Activated T-helper 1 cell treated with Interleukin-2 at 50 U/mL for 16 hours (primary cell): ENCODE measurements at places on chromosomes 1 and 21.

GRCh38 chr1:51749151-51749550 lies 129.4 kb downstream of the NRDC start:
- no peak for DNase-seq

DNA sequence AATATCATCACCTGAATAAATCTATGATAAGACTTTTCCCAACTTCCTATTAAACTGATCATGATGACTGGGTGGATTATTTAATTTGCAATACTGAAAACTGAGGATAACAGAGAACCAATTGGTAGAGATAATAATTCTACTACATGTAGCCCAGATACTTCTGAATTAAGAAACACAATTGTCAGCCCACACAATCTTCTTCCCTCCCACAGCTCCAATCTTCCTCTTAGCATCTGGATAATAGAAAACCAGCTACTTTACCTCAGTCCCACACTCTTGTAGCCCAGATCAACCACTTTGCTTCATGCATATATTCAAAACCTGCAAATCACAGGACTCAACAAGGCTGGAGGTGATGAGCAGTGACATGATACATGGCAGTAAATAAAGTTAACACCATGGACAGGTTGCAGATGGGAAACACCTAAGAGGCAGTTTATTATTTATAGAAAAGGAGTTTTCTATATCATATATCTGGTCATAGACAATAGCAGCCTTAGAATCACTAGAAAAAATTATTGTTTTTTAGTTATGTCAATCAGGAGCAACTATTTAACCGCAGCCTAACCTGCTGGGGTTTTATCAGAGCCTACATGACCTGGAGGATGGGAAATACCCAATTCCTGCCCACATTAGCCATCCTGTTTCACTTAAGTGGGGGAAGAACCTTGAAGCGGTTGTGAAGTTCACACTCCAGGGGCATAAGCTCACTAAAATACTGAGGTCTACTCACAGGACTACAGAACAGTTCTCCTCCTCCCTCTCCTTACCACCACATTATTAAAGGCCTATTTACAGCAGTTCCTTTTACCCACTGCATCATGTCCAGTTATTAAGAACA lies 16.7 kb downstream of the FRRS1 start:
- DNase-seq: no peak

DNA sequence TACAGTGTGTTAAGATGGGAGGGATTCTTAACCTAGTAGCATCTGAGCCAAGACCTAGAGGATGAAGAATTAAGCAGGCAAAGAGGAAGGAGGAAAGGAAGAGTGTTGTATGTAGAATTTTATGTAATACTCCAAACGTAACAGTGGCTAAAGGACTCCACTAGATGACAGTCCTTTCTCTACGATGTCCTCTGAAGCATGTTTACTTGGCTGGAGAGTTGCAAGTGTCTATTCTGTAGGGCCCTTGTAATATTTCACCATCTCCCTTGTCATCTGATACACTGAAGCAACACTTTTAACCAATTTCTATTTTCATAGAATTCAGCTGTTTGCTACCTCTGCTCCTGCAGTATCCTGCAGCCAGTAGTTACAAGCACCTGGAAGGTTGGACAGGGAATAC lies 2.2 kb upstream of the YBX1 start:
- DNase-seq: no peak

DNA sequence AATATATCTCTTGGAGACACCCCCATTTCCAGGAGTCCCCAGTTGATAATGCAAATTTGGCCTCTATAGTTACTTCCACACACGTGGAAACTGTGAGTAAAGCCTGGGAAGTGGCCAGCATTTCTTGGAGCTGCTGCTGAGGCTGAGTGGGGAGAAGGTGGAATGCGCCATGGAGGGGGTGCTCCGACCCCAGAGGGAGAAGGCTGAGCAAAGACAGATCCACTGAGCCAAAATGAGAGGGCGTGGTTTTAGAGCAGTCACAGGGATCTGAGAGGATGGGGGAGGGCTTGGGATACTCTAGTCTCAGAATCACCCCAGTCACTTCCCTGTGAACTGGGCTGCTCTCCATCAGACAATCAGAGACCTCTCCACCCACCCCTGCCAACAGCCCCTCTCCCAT lies 38.7 kb downstream of the TRIM62 start:
- no peak for DNase-seq

DNA sequence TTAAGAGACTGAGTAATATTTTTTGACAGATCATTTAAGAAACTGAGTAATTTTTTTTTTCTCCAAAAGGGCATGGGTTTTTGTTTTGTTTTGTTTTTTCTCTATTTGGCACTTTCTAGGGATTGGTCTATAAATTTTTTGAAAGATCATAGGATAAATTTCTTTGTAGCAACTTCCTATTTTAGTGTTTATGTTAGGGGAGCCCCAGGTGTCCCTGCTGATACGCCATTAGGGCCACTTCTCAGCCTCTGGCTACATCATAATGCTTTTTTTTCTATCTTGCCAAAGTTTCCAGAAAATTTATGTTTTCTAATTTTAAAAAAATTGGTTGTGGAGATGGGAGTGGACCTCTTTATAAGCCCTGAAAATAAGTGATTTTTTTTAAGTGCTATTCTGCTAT lies 2.6 kb downstream of the GABPA start:
- no peak for DNase-seq

GRCh38 chr21:35868005-35868868 lies 192.1 kb downstream of the SETD4 start:
- DNase-seq: no peak

GRCh38 chr1:23441446-23442148 lies 17.0 kb upstream of the TCEA3 start:
- DNase-seq: no peak

- no peak for DNase-seq
Observed at GRCh38 chr1:15027515-15027986, 126.0 kb upstream of the TMEM51 start.

DNA sequence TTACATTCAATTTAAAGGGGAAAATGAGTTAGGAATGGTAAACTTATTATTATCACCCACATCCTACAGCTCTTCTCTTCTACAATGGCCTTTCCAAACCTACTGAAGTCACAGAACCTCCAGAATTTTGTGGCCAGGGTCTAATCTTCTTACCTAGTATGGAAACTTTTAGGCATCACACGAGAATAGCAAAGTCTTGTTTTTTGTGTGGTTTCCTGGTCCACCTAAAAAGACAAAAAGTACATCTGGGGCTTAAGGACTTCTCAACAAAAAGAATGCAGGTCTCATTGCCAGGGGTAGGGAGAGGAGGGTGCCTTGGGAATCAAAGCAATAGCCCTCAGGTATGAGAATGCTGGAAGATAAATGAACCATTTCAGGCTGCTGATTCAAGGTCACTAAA lies 345.3 kb downstream of the LMX1A start:
- no peak for DNase-seq

- no peak for DNase-seq
Observed at GRCh38 chr1:55015123-55015522, 16.4 kb downstream of the BSND start.

- DNase-seq: no peak
Observed at GRCh38 chr1:7110321-7110720, 325.1 kb downstream of the CAMTA1 start.

GRCh38 chr1:175978926-175979325 lies 228.2 kb downstream of the COP1 start:
- no peak for DNase-seq

DNA sequence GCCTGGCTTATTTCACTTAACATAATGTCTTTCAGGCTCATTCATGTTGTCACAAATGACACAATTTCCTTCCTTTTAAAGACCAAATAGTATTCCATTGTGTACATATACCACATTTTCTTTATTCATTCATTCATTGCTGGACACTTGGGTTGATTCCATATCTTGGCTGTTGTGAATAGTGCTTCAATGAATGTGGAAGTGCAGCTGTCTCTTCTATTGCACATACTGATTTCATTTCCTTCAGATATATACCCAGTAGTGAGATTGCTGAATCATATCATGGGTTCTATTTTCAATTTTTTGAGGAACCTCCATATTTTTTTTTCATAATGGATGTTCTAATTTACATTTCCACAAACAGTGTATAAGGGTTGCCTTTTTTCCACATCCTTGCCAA lies 38.6 kb upstream of the WLS start:
- no peak for DNase-seq

GRCh38 chr1:65259816-65260215 lies 49.5 kb upstream of the DNAJC6 start:
- no peak for DNase-seq

- DNase-seq: no peak
Observed at GRCh38 chr1:31111290-31111951, 45.9 kb upstream of the PUM1 start.

- no peak for DNase-seq
Observed at GRCh38 chr1:38055398-38055797, 8.8 kb upstream of the POU3F1 start.

DNA sequence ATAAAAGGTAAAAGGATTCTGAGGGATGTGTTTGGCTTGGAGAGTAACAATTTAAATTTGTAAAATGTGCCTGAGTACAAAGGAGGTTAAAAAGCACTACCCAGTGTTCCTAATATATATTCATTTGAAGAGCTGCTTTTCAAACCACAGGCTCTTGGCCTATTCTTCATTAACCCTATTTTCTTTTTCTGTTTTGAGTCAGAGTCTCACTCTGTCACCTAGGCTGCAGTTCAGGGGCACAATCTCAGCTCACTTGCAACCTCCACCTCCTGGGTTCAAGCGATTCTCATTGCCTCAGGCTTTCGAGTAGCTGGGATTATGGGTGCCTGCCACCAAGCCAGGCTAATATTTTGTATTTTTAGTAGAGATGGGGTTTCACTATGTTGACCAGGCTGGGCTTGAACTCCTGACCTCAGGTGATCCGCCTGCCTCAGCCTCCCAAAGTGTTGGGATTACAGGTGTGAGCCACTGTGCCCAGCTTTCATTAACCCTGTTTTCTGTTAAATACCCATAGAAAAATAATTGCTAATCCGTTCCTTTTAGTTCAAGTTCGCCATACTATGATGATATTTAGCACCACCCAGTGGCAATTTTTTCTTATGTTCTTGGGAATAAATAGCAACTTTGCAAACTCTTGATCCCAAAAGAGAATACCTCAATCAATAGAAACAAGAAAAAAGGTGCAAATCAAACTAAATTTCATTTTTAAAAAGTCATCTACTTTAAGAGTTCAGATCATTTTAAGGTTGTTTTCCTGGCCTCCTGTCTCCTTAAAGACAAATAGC lies 30.5 kb downstream of the ZBTB8OS start:
- DNase-seq: no peak

DNA sequence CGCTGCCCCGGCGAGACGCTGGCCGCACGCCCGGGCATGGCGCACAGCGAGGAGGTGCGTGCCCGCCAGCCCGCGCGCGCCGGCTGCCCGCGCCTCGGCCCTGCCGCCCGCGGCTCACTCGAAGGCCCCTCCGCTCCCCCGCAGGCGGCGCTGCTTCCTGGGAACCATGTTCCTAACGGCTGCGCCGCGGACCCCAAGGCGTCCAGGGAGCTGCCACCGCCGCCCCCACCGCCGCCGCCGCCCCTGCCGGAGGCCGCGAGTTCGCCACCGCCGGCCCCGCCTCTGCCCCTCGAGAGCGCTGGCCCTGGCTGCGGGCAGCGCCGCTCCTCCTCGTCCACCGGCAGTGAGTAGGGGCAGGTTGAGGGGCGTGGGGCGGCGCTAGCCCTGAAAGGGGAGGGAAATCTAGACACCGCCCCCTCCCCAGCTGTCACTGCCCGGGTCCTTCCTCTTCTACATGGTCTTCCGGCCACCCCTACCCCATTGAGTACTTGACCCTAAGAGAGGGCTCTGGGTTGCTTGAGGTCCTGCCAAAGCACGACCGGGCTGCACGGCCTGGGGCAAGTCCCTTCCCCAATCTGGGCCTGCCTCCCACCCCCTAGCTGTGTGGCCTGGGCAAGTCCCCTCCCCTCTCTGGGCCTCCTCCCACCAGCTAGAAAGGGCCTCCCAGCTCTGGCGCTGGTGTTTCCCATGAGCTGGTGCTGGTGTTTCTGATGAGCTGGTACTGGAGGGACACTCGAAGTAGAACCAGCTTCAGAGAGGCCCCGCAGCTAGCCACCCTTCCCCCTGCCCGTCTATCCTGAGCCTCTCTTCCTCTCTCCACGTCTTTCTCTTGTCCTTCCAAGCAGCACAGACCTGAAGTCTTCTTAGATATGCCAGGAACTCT lies 17.0 kb downstream of the TNFRSF25 start:
- no peak for DNase-seq

DNA sequence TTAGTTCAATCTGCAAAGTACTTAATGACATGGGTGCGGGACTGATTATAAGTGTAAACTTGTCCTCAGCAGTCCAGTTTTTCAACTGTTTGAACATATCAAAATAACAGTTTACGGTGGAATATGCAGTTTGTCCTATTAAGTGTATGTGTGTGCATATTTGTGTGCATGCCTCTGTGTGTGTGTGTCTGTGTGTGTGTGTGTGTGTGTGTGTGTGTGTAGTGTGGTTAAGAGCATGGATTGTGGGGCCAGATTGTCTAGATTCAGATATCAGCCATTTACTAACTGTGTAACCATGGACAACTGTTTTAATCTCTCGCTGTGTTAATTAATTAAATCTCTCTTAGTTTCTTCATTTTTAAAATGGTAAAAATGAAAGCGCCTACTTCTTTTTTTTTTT lies 39.0 kb downstream of the NEXN start:
- DNase-seq: no peak

DNA sequence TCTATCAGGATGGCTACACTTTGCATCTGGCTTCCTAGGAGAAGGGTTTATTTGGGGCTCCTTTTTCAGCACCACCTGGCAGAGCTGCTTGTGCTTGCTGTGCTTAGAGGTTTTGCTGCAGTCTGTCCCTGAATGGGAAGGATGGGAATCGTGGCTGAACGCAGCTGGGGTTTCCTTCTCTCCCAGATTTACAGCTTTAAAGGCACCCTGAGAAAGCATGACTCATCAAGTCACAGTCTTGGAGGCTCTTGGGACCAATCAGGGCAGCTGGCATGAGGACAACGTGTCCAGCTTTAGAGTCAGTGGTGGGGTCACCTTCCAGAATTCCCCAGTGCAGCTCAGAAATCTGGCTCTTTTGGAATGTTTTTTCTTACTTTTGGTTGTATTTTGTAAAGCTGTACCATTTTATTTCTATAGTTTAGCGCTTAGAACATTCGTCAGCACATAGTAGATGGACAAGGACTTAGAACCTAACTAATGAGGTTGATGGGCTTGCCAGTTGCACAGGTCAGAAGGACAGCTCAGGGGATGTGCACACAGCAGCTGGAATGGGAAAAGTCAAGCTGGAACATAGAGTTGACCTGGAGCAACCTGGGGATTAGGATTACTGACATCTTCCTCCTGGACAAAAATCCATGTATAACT lies 222.6 kb downstream of the PRDM2 start:
- DNase-seq: no peak

GRCh38 chr1:21585037-21585436 lies 75.8 kb downstream of the ALPL start:
- DNase-seq: no peak

DNA sequence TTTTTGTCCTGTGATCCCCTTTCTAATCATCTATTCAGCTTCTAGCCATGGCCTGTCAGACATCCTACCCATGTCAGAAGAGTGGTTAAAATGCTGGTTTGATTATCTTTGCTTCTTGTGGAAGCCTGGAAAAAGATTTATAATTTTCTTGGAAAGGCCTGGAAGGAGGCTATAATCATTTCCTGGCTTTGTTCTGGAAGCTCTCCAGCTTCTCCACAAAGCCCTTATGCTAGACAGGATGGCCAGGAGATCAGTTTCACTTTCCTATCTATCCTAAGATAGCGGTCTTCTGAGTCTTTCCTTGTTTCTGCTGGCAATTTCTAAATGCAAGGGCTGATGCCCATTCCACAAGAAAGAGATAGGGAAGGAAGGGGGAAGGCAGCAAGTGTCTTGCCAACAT lies 90.9 kb upstream of the SLC44A3 start:
- DNase-seq: no peak
